A549 treated with CORT108297 at 1 μM for 4 hours (cell line): ENCODE measurements at places on chromosomes 16 and 17. TPM values are rescaled to one million over a fixed set of nuclear protein-coding genes. Genes with fewer than 3 reads are reported as not detected.

KRT31 gene
- not detected in 5 replicates for total RNA-seq

HBA1 gene
- total RNA-seq: 0.78 to 1.9 TPM (median 1.1 TPM) in 5 replicates

HS3ST3A1 gene
- total RNA-seq: 0.10 to 0.21 TPM (median 0.14 TPM) in 4 of 5 replicates, not detected in the other

FAM171A2 gene
- 2.5 to 5.2 TPM (median 4.2 TPM) in 5 replicates for total RNA-seq

ABI3 gene
- total RNA-seq: not detected in 5 replicates

WNT9B gene
- not detected in 5 replicates for total RNA-seq

CKLF gene
- 61.7 to 68.7 TPM (median 67.2 TPM) in 5 replicates for total RNA-seq
